T follicular helper cell (primary cell): ENCODE measurements at places on chromosomes 5 and 9.

DNA sequence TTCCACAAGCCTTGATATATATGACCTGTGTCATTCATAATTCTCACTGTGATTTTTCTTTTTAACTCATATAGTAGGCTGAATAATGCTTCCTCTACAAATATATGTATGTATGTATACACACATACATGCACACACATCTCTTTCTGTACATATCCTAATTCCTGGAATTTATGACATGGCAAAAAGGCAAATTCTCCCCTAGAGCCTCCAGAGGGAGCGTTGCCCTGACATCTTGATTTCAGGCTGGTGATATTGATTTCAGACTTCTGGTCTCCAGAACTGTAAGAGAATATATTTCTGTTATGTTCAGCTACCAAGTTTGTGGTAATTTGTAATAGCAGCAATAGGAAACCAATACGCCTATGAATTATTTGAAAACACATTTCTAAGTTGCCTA, 166.6 kb upstream of the GAS1 start:
- no peak for DNase-seq

GRCh38 chr5:80920333-80920732, 39.8 kb upstream of the RASGRF2 start:
- DNase-seq, result no peak

DNA sequence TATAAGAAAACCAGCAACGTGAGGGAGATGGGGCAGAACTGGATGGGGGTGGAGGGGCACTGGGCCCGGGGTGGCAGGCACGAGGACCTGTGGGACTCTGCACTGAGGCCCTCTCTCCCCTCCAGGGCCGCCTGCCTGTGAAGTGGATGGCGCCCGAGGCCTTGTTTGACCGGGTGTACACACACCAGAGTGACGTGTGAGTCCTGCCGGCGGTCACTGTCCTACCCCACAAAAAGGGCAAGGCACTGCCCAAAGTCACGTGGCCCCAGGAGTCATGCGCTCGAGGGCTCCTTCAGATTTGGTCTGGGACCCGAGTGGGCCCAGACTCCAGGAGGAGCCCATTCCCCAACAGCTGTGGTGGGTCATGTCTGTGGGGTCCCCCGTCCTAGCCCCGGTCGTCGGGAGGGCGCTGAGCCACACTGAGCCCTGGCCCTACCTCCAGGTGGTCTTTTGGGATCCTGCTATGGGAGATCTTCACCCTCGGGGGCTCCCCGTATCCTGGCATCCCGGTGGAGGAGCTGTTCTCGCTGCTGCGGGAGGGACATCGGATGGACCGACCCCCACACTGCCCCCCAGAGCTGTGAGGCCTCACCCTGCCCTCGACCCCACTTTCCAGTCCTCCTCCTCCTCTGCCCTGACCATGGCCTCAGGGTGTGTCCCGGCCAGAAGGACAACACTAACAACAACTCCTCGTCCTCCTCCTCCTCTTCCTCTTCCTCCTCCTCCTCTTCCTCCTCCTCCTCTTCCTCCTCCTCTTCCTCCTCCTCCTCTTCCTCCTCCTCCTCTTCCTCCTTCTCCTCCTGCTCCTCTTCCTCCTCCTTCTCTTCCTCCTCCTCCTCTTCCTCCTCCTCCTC, 9.7 kb downstream of the FGFR4 start:
- no peak for DNase-seq

DNA sequence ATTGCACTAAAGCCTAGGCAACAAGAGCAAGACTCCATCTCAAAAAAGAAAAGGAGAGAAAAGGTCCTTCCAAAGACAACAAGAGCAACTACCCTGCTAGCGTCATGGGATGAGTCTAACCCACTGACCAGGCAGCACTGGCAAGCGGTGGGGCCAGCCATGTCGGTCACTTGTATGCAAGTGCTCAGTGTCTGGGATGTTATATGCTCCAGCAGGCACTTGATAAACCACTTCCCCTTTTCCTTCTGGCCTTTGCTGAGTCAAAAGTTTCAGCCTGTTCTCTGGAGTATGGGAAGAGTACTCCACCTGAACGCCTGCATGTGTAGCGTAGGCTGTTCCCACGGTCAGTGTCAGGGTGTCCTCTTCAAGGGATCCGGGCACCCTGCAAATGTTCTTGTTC, 9.2 kb upstream of the MXD3 start:
- DNase-seq, result no peak

GRCh38 chr9:90124961-90125360, 517.7 kb downstream of the DIRAS2 start:
- DNase-seq, result no peak

DNA sequence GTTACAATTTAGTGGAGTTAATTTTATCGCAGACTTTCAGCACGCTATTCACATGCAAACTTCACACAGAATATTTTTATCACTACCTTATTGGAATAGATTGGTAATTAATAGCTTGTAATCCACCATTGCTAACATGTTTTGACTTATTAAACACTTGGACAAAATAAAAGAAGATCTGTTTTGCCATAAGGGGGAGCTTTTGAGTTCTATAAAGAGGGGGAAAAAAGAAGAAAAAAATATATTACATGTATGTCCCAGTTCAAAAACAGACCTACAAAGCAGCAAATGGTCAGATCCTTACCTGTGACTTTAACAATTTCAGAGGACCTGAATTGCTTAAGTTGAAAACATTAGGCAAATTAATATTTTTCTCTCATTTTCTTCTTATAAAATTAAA, 1.2 kb upstream of the PAPPA start:
- DNase-seq, result no peak

GRCh38 chr9:102237520-102237919, 499.1 kb upstream of the GRIN3A start:
- no peak for DNase-seq

DNA sequence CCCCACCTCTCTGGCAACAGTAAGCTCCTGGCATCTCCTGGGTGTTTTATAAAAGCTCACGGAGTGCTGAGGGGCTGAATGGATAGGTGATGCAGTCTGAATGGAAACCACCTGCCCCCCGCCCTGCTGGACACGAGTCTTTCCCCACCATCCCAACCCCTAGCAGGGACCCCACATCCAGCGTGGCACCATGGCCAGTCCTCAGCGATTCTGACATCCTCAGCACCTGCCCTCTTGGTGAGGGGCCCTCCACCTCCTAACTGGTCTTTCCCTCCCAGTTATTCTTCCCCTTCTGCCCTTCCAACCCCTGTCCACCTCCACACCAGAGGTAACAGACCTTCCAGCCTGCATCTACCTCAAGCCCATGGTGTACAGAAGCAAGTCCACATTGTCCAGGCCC, 38.7 kb upstream of the GABBR2 start:
- no peak for DNase-seq

DNA sequence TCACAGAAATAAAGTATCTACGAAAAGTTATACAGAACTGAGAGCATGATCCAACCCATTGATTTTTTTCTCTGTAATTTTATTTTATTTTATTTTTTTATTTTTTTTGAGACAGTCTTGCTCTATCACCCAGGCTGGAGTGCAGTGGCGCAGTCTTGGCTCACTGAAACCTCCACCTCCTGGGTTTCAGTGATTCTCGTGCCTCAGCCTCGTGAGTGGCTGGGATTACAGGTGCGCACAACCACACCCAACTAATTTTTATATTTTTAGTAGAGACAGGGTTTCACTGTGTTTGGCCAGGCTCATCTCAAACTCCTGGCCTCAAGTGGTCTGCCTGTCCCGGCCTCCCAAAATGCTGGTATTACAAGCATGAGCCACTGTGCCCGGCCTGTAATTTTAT, 107.3 kb downstream of the VPS13A start:
- no peak for DNase-seq
